ENCODE measurements at places on chromosomes 7 and 10.

DNA sequence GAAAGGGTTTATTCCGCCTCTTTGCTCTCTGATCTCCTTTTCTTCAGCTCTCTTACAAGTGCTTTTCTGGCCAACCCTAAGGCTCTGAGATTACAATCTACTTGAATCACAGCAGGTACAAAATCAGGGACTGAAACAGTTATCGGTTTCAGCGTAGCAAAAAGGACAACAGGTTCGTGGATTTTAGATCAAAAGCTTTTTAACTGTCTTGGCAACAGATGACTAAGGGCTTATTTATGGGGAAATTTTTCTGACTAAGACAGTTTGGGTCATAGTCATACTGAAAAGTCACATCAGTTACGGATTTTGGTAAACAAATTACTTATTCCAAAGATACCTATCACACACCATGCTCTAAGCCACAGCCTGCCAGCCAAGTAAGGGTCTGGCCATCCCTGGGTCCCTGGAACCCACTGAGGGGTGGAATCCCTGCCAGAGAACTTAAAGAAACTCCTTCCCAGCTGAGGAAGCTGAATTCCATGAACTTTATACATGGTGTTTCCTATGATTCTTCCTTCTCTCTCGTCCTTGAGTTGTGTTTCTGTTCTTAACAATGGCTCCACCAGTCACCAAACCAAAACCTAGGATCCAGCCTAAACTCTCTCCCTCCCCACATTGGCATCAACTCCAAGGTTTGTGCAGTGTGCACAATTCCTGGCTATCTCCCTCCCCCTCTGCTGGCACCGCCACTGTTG lies 169.3 kb downstream of the FAM107B start:
- no peak for DNase-seq

GRCh38 chr7:8284606-8285005 lies 22.6 kb upstream of the ICA1 start:
- no peak for DNase-seq

DNA sequence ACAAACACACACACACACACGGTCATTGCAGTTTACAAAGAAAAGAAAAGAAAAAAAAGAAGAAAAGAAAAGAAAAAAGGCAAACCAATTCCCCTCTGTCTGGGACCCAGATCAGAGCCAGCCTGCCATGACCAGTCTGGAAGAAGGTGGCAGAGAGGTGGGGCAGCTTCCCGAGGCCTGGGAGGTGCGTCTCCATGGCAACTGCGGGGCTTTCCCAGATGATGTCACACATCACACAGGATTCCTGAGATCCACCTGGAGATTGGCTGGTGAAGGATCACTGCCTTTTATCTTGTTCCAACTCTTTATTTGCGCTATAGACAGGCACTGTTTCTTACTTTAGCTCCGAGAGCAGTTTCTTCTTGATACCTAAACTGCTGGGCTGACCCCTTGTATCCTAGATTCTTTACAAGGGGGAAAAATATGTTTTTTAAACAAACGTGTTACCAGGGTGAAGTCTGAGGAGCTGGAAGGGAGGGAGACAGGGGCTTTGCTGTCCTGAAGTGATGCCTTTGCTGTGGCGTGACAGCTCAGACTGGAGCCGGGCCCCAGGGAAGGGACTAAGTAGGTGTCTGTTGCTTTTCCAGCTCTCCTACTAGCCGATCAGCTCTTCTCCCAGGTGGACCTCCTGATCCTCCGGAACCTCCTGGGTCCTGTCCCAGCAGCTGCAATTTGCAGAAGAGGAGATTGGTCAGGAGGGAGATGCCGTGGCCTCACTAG lies 298.5 kb downstream of the KLF6 start:
- no peak for DNase-seq

DNA sequence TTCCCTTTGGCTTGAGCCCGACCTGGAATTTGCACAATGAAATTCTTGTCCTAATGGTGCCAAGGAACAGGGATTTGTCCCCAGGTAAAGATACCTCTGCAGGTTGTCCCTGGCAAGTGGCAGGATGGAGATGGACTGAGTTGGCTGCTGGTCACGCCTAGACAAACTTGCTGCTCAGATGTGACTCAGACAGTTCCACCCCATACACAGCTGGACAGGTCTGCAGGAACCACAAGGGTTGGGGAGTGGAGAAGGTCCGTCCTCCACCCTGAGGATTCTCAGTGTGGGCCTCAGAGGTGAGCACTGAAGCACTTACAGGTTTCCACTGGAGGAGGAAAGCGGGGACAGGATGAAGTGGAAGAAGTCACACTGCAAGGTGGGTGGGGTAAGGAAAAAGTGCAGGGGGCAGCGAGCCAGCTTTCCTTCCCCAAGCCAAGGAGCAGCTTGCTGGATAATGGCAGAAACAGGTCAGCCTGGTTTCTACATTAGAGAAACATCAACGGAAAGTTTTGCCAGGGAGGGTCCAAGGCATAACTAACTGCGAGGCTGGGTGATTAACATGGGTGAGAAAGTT lies 20.5 kb downstream of the ITPRIP start:
- DNase-seq: no peak

DNA sequence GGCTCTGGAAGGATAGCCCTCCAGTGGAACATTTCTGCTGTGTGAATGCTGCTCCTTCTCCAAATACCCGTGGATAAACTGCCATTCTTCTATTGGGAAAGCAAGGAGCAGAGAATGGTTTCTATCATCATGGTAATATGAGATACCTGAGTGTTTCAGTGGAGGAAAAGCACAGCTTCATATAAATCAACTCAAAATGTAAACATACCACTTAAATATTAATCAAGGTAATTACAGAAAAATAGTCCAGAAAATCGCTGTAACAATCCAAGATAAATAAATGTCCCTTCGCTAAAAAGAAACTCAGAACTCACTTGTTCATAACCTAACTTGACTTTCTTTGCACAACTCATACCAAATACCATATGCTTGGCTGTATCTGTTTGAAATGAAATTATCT lies 635.8 kb downstream of the PARD3 start:
- no peak for DNase-seq

DNA sequence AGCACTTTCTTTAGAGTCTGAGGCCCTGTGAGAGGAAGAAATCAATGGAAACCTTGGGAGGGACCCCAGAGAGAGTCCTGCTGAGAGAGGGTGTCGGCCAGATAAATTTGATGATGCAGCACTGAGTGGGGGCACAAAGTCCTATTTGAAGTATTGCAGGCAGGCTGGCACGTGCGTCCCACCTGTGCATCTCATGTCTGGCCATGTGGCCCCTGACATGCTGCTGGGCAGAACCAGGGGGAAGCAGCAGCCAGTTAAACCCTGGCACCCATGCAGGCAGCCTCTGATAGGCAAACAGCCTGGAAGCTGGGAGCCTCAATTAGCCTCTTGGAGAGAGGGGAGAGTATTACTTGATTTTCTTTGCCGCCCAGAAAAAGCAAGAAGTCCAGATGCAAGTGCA lies 180.9 kb downstream of the PLXNA4 start:
- DNase-seq: no peak

DNA sequence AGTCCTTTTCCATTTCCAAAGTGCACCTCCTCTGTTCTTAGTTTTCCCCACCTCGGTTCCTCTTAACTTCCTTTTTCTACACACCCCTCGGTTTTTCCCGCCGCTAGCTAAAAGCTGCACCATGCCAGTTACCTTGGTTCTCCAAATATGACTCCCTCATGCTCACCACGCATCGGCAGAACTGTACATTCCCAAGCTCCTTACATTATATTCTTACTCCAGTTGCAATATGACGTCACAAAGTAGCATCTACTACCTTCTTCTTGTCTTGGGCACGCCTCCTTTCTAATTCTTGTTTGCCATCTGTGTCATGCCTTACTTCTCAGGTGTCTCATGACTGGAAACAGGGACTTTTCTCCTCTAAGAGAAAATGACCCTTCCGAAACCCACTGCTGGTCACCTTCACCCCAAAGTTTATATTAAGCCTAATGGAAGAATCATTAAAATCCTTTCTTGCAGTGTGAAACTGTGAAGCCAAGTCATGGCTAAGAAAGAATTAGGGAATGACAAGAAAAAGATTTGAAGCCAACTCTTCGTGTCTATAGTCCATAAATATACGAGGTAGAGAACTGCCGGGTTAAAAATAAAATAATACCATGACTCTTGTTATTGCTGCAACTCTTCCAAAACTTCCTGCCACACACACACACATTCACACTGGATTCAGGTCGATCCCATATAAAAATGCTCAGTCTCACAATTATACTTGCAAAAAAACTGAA lies 1.7 kb downstream of the ESYT2 start:
- DNase-seq: no peak

- DNase-seq: no peak
Measured at GRCh38 chr7:103711413-103711812, 265.4 kb upstream of the SLC26A5 start.

GRCh38 chr10:60086862-60087261 lies 180.5 kb upstream of the CCDC6 start:
- no peak for DNase-seq

DNA sequence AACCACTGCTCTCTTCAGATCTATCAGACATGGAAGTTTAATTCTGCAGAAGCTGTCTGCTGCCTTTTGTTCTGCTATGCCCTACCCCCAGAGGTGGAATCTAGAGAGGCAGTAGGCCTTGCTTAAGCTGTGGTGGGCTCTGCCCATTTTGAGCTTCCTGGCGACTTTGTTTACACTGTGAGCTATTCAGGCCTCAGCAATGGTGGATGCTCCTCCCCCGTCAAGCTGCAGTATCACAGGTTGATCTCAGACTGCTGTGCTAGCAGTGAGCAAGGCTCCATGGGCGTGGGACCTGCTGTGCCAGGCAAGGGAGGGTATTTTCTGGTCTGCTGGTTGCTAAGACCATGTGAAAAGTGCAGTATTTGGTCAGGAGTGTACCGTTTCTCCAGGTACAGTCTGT lies 45.1 kb upstream of the CDK14 start:
- no peak for DNase-seq

DNA sequence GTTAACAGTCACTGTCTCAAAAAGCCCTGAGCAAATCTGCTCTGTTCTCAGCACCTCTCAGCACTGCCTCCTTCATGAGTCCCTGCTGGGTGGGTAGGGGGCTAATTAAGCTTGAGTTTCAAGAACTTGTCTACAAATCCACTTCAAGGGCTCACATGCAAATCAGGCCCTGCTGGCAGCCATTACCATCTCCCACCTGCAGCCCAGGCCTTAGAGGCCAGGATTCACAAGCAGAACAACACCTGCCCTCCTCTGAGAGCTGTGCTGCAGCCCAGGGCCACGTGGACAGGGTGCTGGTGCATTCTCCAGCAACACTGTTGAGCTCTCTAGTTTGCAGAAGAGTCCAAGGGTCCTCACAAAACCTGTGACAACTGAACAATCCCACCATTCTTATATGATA lies 119.2 kb downstream of the DPP6 start:
- DNase-seq: no peak

DNA sequence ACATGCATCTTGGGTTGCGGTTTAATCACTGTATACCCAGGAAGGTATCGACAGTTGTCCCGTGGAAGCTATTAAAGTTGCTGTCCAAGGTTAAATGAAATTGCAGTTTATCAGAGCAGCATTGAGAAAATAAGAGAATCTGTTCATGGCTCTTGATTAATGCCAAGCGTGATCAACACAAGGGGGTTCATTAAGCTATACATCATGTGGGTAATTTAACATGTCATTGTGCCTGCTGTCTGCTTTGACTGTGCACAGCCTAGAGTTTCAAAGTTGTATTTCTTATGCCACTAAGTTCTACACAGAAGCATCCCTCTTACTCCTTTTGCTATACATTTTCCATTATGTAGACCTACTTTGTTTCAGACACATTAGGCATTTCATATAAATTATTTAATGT lies 74.8 kb upstream of the SP8 start:
- DNase-seq: no peak

- DNase-seq: no peak
Measured at GRCh38 chr7:121798896-121799295, 74.1 kb upstream of the PTPRZ1 start.

DNA sequence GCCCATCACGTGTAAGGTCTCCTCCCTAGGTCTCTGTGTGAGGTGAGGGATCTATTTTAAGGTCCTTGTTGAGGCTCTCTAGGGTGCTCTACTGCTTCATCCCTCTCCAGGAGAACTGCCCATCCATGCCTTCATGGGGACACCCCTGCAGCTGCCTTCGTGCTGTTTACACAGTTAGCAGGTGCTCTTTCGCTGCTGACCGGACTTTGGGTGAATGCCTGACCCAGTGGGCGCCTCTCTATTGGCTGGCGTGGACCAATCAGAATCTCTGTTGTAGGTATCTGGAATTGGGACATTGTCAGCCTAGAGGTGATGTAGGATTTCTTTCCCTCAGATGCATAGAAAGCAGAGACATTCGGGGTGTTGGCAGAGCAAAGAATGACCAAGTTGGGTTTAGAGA lies 38.7 kb upstream of the HMX3 start:
- DNase-seq: no peak

- DNase-seq: no peak
Measured at GRCh38 chr10:123642293-123642692, 23.9 kb upstream of the GPR26 start.

GRCh38 chr7:25795824-25796235 lies 356.2 kb upstream of the NFE2L3 start:
- DNase-seq: no peak

- DNase-seq: no peak
Measured at GRCh38 chr10:132479024-132479602, 58.5 kb upstream of the INPP5A start.
